ENCODE measurements at places on chromosomes 1 and 21.

DNA sequence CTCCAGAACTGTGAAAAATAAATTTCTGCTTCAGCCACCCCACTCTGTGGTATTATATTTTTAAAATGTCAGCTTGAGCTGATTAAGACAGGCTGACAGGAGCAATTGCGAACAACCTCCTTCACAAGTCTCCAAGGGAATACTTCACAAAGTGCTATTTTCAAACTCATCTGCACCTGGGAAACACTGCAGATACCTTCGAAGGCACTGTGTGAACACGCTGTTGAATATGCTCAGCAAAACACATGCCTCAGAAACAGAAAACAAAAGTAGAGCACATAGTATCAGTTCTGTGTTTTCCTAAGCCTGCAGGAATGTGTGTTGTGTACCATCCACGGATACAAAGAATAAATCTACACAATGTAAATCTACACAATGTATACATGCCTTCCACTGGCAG is 10.6 kb downstream of the TSPAN2 start:
- DNase-seq, result no peak

- DNase-seq, result no peak
Measured at GRCh38 chr1:203765029-203765837, at the start of gene LAX1. LAX1 (plus strand) TSS chr1:203765183; CDS start chr1:203765566, 383 bp downstream.

GRCh38 chr21:44057960-44058651 is 46.0 kb downstream of the TRAPPC10 start:
- no peak for DNase-seq

DNA sequence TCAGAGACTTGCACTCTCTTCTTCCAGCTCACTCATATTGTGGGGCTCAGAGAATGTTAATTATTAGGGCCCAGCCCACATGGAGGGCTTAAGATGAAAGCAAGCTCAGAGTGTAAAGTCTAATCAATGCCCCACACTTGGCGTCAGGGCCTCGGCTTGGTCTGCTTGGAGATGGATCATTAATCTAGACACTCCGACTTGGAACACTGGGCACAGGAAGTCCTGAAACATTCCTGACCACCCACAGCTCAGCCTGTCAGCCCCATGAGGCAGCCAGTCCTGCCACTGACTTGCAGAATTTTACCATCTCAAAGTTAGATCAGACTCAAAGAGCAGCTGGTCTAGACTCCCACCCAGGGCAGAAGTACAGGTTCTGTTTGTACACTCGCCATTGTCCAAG is 69.8 kb upstream of the TRABD2B start:
- no peak for DNase-seq

DNA sequence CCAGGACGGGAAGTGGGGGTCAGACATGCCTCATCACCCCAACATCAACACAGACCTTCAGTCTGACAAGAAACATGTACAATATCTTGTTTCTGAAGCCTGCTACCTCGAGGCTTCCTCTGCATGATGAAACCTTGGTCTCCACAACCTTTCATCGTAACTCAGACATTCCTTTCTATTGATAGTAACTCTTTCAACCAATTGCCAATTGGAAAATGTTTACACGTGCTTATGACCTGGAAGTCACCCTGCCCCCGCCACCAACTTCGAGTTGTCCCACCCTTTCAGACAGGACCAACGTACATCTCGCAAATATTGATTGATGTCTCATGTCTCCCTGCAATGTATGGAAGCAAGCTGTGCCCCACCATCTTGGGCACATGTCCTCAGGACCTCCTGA is 159.5 kb downstream of the ETS2 start:
- DNase-seq, result no peak

GRCh38 chr1:5466487-5466886 is 525.7 kb downstream of the NPHP4 start:
- DNase-seq, result no peak

DNA sequence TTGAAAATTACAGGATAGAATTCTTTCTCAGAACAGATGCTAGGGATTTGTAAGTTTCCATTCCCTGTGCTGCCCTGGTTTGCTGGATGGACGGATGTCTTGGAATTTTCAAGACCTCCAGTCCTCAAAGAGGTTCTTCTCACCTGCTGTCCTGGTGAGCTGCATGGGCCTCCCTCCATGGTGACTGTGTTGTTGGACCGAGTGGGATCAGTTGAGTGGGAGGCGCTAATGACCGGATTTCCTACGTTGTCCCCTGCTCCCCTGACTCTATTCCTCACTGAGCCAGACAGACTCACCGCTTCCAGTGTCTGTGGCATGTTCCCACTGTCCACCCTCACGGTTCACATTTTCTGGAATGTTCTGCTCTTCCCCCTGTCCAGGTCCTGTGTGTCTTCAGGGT is 229.8 kb downstream of the CAMTA1 start:
- no peak for DNase-seq

DNA sequence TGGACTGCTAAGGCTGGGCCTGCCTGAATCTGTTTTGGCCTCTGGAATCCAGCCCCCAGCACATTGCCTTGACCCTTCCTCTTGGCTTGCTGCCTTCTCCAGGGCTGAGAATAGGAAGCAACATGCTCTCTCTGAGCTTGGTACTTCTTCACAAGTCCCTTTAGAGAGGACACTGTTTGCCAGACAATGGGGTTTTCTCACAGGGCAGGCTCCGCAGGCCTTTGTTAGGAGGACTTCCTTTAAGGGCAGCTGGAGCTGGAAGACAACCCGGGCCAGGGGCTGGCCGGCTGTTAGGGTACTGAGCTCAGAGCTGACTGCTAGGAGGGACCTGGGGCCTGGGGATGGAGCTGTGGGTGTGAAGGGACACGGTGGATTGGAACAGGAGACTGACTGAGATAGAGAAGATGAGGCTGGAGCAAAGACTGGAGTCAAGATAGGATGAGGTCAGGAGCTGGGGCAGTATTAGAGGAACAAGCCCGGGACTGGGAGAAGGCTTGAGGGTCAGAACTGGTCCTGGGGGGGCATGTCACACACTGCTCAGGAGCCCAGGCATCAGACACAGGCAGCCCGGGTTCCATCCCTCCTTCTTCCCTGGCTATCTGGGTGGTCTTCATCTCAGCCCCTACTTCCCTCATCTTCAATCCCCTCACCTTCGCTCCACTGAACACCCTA is 5.4 kb upstream of the ALPL start:
- no peak for DNase-seq

DNA sequence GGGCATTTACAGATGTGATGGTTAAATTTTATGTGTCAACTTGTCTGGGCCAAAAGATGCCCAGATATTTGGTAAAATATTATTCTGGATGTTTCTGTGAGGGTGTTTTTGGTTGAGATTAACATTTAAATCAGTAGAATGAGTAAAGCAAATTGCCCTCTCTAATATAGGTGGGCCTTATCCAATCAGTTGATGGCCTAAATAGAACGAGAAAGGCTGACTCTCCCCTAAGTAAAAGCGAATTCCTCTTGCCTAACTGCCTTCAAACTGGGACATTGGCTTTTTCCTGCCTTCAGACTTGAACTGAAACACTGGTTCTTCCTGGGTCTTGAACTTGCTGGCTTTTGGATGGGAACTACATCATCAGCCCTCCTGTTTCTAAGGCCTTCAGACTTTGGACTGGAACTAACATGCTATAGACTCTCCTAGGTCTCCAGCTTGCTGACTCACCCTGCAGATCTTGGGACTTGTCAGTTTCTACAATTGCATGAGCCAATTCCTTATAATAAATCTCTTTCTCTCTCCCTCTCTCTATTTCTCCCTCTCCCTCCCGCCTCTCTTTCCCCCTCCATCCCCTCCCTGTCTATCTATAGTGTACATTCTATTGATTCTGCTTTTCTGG is 10.2 kb upstream of the NAV1 start:
- DNase-seq, result no peak

DNA sequence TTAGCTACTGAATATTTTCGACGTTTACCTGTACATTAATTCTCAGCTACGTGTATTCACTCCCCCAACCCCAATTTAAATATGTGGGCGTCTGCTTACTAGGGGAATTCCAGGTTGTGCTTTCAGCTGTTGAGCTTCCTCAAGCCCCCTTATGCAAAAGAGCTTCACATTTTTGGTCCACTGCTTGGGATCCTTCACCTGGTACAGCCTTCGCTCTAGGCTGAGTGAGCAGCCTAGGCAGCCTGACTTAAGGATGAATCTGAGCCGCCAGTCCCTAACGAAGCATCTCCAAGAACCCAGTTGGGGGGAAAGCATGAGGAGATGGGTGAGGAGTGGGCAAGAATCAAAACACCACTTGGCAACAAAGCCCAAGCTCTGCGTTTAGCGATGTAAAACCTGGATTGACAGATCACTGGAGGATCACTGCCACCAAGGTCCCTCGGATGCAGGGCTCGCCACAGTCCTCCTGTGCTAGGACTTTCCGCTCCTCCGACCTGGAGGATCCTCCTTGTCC is 674 bp downstream of the BCL10 start:
- DNase-seq, result no peak

DNA sequence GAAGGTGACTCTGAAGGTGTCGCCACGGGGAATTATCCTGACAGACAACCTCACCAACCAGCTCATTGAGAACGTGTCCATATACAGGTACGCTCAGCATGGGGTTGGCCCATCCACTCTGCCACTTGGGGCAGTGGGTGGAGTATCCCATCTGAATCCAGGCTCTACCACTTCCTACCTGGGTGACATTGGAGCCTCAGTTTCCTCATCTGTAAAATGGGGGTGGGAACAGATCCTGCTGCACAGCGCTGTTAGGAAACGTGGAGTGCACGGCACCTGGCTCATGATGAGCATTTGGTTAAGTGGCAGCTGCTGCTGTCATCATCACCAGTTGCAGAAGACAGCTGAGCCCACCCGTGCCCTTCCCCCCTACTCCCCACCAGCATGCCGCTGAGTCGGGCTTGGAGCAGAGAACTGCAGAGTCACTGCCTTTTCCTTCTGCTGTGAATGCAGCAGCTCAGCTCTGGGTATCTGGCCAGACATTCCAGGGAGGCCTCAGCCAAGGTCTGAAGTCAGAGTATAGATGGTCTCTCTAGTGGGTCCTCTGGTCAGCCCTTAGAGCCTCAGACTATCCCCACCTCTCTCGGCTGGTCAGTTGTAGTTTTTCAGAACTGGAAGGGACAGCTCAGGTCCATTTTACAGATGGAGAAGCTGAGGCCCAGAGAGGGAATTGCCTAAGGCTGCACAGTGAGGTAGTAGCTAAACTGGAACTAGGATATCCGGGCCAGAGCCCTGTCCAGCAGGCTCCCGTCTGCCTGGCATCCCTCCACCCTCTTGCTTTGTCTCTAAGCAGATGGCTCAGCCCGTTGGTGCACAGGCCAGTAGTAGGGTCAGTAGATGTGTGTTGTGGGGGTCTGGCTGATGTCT is 11.7 kb downstream of the LDLRAP1 start:
- DNase-seq, result no peak

DNA sequence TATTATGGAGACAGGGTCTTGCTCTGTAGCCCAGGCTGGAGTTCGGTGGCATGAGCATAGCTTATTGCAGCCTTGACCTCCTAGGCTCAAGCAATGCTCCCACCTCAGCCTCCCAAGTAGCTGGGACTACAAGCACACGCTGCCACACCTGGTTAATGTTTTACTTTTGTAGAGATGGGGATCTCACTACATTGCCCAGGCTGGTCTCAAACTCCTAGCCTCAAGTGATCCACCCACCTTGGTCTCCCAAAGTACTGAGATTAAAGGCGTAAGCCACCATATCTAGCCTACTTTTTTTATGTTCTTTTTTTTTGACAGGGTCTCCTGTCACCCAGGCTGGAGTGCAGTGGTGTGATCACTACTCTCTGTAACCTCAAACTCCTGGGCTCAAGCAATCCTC is 5.9 kb upstream of the BCL2L15 start:
- no peak for DNase-seq

GRCh38 chr1:173164178-173164577 is 43.0 kb downstream of the TNFSF4 start:
- no peak for DNase-seq

DNA sequence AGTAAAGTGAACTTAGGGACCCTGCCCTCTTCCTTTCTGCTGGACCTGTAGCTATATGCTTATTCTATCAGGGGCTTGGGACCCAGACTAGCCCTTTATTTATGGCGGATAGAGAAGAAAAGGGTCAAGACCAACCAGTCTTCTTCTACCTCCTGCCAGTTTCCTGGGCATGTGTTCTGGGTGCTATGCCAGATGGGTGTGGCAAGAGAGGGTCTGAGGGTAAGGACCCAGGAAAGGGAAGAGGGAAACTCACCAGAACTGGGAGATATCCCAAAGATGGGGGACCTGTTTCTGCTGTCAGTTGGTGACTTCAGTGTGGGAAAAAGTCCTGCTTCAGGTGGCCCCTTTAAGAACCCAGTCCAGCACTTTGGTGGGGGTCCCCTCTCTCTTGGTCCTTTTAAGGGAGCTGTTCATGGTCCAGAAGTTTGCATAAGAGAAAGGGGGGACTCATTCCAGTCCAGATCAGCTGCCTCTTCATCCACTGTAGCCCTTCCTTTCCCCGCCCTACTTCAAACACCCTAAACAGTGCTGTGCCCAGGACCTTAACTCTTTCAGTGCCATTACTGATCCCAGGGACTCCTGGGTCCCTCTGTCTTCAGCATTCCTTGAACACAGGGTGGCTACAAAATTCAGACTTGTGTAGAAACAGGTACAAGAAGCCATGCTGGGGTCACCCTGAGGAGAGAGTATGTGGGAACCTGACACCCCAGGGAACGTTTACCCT is 18.4 kb downstream of the SSR2 start:
- no peak for DNase-seq

DNA sequence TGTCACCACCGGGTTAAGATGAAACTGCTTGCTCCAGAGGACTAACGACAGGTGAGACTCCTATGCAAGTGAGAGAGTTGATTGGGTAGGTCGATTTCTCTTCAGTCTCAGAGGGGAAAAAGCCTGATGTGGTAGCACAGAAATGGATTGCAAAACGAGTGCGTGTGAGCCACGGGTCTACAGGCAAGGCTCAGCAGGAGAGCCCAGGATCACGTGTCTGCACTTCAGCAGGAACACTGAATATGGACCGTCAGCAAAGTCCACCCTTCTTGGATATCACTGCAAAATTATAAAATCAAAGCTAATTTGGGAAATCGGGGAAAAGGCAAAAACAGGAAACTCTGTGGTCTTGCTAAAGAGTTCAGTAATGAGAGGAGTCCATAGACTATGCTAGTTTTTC is 107.7 kb upstream of the ZNF648 start:
- peak; percentile 54 for DNase-seq

GRCh38 chr1:183873642-183874041 is 68.7 kb downstream of the RGL1 start:
- no peak for DNase-seq

- DNase-seq, result no peak
Measured at GRCh38 chr1:237187842-237188241, 145.9 kb downstream of the RYR2 start.

DNA sequence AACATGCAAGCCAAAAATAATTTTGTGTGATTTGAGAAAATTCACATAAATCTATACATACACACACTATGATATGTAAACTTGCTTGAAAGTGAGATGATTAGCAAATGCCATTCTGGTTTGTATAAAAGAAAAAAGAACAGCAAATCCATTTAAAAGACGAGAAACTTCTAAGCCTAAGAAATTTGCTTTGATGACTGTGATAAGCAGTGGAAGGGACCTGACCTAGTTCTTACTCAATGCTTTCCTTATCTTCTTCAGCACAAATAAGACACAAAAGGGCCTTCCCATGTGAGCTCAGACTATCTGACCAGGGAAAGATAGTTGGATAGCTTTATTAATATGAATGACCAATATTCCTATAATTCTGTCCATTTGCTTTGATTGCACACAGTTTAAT is 25.3 kb upstream of the NMNAT2 start:
- no peak for DNase-seq

GRCh38 chr1:84361796-84362195 is 36.5 kb upstream of the DNASE2B start:
- no peak for DNase-seq

- peak; percentile 44 for DNase-seq
Measured at GRCh38 chr1:183804916-183805841, at the start of gene RGL1. RGL1 (plus strand) TSS chr1:183805120; CDS start chr1:183805298, 178 bp downstream.
